ENCODE measurements at places on chromosomes 7 and 10.

GRCh38 chr7:73978661-73979563, 49.1 kb upstream of the ELN start:
- DNase-seq = peak; percentile 31

DNA sequence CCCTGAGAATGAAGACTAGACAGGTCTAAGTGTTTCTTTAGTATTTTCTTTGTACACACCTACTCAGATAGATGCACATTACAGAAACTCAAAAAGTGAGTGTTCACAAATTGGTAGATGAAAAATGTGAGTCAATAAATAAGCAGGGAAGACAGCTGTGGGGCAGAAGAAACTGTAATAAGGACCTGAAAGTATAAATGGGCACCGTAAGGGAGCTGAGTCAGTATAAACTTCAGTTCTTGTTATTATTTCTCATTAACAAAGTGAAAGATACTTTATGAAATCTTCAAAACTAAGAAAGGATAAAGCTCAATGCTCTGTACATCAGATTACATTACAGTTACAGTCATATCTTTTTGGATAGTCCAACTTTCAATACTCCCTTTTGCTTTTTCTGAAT, 2.5 kb downstream of the MTPN start:
- DNase-seq = no peak

- no peak for DNase-seq
Observed at GRCh38 chr7:148115308-148115707, 475.3 kb upstream of the C7orf33 start.

DNA sequence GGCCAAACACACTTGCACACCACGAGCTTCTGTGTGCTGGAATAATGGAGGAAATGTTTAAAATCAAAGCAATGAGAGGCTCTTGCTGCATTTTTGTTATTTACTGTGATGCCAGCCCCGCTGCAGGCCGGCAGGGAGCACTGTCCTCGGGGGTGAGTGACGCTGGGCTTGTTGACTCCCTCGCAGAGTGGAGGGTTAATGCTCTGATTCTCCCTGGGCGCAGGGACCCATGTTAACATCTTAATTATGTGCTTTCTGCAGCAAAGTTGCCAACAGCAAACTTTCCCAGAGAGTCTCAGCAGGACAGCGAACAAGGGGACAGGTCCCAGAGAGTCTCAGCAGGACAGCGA, 22.9 kb downstream of the SCART1 start:
- DNase-seq = no peak

- no peak for DNase-seq
Observed at GRCh38 chr7:14233076-14233867, 243.8 kb upstream of the ETV1 start.

- DNase-seq = no peak
Observed at GRCh38 chr7:110766864-110767263, 324.1 kb upstream of the LRRN3 start.
